ENCODE measurements at places on chromosomes 16 and 17.
A peak's percentile ranks its signal among the peaks of the same experiment; 100 is the strongest.

DNA sequence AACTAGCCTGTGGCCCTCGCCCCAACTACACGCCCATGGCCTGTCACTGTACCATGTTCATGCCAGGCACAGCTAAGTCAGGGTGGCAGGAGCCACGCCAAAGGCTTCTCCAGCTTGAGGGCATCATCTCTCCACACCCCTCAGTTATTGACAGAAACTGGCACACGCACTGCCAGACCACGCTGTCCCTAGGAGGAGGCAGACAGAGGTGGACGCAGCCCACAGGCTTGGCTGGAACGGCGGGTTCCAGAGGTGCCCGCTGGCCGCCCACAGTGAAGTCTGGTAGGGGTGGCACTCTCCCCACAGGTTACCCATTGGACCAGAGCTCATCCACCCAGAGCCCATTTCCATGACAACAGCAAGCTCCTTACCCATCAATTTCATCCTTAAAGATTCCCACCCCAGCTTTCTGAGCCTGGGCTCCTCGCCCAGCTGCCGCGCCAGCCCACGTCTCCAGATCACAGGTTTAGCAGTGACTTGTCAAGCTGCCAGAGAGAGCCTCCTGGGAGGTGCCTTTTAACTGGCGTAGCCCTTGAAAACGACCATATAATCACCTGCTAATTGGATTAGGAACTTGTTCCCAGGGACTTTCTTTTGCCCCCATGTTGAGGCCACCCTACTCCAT lies 27.9 kb downstream of the RPRML start:
- DNase-seq = peak; percentile 51

DNA sequence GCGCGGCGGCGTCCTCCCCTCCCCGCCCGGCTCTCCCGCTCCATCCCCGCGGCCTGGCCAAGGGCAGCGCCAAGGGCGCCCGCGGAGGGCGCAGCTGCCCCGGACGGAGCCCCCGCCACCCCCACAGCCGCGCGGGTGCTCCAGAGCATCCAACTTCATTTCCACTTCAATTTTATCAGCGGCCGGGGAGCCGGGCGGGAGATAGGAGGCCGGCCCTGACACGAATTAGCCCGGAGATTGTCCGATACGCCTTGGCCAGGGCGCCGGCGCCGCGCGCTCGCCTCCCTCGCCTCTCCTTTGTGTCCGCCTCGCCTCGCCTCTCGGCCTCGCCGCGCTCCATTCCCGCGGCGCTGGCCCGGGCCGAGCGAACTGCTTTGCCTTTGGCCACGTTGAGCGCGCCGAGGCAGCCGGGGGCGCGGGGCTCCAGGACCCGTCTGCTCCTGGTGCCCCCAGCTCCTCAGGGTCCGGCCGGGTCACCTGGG lies 129.1 kb upstream of the LHX1 start:
- DNase-seq = peak; percentile 68

GRCh38 chr16:75455677-75456076 lies 8.8 kb downstream of the TMEM170A start:
- DNase-seq = no peak

DNA sequence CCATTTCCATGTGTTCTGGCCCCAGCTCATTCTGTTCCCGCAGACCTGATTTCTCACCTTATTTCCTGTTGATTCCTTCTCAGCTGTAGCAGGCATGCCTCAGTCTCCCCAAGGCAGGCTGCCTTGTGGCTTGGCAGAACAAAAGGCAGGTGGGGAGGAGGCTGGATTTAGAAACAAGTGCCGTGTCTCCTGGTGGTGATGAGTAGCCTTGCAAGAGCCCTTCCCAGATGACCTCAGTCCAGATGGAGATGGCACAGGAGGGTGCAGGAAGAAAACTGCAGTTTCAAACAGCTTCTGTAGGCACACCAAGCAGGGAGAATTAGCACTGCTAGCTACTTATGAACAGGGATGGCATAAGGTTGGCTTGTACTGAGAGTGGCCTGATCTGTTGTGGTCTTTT lies 64.6 kb downstream of the ARHGAP44 start:
- DNase-seq = no peak

GRCh38 chr16:87209808-87210512 lies 107.2 kb downstream of the C16orf95 start:
- DNase-seq = no peak

DNA sequence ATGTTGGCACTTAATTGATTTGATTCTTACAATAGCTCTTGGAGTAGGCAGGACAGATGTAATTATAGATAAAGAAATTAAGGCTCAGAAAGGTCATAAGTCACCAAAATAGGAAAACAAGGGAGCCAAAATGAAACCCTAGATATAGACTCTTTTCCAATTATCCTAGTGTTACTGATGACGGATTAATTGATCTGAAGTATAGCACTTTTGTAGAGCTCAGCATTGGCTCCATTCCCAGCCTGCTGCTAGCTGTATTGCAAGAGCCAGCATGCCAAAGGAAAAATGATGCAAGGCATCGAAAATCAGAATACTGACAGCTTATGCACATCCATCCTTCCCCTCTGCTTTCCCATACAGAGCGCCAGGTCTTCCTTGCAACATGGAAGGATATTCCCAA lies 21.6 kb upstream of the RASL10B start:
- no peak for DNase-seq

DNA sequence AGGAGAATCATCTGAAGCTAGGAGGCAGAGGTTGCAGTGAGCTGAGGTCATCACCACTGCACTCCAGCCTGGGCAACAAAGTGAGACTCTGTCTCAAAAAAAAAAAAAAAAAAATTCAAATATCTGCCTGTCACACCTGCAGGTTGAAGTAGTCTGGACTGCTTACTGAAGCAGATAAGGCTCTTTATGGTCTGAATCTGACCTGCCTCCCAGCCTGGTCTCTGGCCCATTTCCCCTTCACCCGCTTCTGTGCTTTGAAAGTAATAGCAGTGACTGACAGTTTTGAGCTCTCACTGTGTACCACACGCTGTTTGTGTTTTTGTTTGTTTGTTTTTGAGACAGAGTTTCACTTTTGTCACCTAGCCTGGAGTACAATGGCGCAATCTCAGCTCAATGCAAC lies 5.8 kb downstream of the SEZ6L2 start:
- no peak for DNase-seq

- DNase-seq = no peak
Measured at GRCh38 chr17:9256751-9257629, 235.7 kb downstream of the NTN1 start.

GRCh38 chr17:142102-142661 lies 4.8 kb downstream of the SCGB1C2 start:
- DNase-seq = no peak

Measured in islet precursor cell (in vitro differentiated cells).